ENCODE measurements at places on chromosomes 5 and 9.

- DNase-seq: no peak
These were observed 89.6 kb downstream of the RIC1 start for GRCh38 chr9:5718296-5719032.

DNA sequence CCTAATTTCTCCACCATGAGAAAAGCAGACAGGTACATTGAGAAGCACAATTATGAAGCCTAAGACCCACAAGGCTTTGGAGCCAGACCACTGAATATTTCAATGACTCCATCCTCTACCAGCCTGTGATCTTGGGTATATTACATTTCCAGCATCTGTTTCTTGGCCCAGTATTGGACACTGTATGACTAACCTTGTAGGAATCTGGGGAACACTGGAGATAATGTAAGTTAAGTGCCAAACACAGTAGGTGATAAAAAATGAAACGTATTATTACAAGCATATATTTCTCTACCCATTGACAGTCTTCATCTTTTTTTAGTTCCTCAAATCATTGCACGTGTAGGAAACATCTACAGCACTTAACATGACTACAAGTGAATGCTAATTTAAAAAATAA lies 28.6 kb upstream of the FEM1C start:
- DNase-seq: no peak

DNA sequence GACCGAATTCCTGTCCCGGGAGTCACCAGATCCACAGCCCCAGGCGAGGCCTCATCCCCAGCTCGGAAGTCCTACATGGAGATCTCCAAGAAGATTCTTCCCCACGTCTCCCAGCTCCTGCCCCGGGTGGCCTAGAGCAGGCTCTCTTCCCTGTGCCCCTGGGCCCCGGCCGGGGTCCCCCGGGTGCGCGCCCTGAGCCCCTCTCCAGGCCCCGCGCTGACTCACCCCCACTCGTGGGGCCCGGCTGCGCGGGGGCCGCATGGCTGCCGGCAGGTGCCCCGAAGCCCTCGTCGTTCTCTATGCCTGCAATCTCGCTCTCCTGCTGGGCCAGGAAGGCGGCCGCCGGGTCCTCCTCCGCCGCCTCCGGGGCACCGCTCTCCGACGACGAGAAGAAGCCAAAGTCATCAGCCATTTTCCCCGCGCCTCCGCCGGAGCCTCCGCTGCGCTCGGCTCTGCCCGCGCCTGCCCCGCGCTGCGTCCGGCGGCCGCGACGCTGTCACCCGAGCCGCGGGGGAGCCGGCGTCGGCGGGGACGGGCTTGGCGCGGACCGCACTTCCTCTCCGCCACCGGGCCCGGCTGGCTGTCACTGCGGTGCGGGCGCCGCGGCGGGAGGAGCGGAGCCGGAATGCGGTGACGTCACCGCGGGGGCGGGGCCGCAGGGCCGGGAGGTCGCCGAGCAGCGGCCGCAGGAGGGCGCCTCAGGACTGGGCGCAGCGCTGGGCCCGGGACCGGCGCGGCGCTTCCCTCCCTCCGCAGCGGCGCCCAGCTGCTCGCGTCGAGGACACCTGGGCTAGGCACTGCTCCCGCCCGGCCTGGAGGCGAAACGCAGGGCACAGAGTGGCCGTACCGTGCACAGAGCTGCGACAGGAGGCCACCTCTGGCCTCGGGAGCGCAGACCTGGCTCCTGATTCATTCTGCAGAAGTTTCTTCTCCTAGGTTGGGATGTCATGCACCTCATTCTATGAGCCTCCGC lies at the start of gene CLTB:
Gene CLTB, minus strand, starts transcription at position 588 of the 973 bp plus-strand sequence. Its CDS starts 176 bp downstream, at position 412.
- DNase-seq: peak; percentile 93

DNA sequence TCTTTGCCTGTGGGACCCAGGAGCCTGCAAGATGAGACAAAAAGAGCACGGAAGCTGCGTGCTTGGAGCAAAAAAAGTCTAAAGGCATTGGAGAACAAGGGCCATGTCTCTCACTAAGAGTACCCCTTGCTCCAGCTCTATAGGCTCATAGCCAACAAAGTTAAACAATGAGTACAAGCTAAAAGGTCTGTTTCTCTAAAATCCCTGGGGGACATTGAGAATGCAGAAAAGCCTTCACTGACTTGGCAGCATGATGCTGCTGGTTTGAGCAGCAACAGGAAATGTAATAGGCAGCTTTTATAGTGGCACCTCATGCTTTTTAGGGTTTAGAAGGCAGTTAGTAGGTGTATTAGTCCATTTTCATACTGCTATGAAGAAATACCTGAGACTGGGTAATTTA lies 287.5 kb downstream of the SMARCA2 start:
- DNase-seq: no peak

GRCh38 chr9:100756217-100756616 lies 178.3 kb downstream of the CAVIN4 start:
- DNase-seq: no peak

- no peak for DNase-seq
These were observed 35.0 kb upstream of the ARAP3 start for GRCh38 chr5:141717043-141717442.

DNA sequence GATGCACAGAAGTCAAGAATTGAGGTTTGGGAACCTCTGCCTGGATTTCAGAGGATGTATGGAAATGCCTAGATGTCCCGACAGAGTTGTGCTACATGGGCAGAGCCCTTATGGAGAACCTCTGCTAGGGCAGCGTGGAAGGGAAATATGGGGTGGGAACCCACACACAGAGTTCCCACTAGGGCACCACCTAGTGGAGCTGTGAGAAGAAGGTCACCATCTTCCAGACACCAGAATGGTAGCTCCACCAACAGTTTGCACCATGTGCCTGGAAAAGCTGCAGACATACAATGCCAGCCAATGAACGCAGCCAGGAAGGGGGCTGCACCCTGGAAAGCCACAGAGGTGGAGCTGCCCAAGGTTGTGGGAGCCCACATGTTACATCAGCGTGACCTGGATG lies 104.5 kb downstream of the STK32A start:
- no peak for DNase-seq

GRCh38 chr5:115289104-115289503 lies 7.3 kb downstream of the CCDC112 start:
- no peak for DNase-seq

DNA sequence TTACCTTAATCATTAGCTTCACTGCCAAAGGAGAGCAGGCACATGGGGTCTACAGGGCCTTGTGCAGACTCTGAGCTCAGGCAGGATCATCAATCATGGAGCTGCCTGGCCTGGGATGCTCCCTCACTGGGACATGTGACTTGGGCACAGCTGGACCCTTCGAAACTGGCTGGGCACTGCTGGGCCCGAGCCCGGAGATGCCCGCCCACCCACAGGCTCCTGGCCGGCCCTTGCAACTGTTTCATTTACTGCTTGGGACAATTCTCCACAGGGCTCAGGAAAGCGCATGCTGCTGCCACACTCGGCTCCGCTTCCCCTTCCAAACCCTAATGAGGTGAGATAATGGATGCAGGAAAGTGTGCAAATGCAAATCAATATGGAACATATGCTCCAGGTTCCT lies 387.5 kb downstream of the TRIM36 start:
- no peak for DNase-seq

- no peak for DNase-seq
These were observed 45.6 kb downstream of the FOXI1 start for GRCh38 chr5:170151097-170151831.

GRCh38 chr9:33446240-33446945 lies 1.0 kb downstream of the AQP3 start:
- DNase-seq: no peak

DNA sequence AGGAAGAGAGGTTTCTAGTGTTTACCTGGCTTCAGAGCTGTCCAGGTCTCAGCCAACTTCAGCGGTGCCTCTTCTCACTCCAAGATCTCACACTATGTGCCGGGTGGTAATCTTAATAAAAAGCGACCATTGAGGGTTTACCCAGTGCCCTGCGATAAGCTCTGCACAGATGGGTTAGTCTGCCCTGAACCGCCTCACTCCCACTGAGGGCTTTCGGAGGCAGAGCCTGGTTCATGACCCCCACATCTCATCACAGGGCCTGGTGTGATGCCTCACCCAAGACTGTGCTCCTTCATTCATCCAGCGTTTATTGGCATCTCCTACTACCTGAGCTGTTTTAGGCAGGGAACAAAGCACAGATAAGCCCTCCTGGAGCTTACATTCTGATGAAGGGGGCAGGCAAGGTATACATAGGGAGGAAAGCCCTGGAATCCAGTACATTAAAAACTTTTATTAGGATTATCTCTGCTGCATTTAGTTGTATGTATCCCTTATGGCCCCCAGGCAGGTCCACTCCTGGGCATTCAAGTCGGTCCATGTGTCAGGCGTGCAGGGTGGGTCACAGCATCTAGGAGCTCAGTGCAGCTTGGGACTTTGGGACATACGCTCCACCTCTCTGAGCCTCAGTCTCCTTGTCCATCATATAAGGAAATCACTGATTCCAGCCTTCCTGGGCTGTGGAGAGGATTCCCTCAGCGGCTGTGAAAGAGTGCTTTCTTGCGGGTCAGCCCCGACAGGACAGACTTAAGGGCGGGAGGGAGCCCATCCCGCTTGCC lies 613 bp upstream of the COL15A1 start:
- no peak for DNase-seq

GRCh38 chr5:103216137-103216536 lies 42.4 kb upstream of the MACIR start:
- peak; percentile 4 for DNase-seq

DNA sequence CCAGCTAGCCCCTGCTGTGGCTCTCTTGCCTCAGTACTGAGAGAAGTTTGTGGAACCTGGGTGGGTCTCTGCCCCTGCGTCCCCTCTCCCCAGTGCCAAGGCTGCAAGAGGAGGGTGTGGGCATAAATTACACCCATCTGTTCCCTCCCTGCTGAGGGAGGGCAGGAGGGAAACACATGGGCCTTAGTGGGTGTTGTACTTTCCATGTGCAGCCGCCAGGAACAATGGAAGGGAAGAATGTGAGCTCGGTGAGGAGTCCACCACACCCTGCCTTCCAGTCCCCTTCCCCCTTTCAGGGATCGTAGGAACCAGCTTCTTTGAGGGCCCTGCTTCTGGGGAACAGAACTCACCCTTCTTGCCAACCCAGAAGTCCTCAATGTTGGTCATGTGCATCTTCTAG lies 138.2 kb upstream of the KLF4 start:
- DNase-seq: no peak

GRCh38 chr9:121839726-121840500 lies 188.5 kb downstream of the DAB2IP start:
- no peak for DNase-seq

- no peak for DNase-seq
These were observed 9.7 kb downstream of the PTGER4 start for GRCh38 chr5:40689438-40689837.

- no peak for DNase-seq
These were observed 40.9 kb downstream of the SEC61B start for GRCh38 chr9:99262949-99263418.

All from HuH-7 (cell line).